Left kidney (tissue), 8 donors: ENCODE measurements at places on chromosomes 7 and 10. TPM values are rescaled to one million over a fixed set of nuclear protein-coding genes. Genes with fewer than 3 reads are reported as not detected.

ASB10 gene
- not detected for polyA plus RNA-seq

- no peak for DNase-seq
Measured at GRCh38 chr10:77186936-77187335, 450.7 kb downstream of the KCNMA1 start.

- no peak for DNase-seq
Measured at GRCh38 chr10:99569253-99569939, 36.7 kb downstream of the NKX2-3 start.

DNA sequence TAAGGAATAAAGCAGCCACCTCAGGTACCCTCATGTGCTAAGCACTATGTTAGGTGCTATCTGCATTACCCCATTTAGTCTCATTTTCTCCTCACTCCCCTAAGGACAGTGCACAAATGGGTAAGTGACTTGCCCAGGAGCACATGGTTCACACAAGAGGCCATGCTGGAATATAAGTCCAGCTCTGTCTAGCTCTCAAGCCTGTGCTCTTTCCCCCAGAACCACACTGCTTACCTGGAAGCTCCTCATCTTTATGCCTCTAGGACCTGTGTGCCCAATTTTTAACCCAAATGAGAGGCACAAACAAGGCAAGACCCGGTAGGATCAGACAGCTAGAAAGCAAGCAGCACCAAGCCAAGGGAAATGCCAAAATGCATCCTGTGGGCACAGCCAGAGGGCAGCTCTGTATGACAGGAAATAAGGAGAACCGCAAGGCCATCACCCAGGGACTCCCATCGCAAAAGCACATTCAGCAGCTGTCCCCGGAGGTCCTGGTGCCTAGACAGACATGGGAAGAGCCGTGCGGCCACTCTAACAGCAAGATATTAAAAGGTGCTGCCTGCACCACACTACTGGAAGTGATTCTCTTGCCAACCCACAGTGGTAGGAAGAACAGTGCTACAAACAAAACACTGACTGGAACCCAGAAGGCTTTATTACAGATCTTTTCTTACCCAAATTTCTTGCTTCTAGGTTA lies 88.1 kb downstream of the GSAP start:
- DNase-seq, result no peak
